ENCODE measurements at places on chromosomes 4 and X. TPM values are rescaled to one million over a fixed set of nuclear protein-coding genes. Genes with fewer than 3 reads are reported as not detected.

The ASB12 gene
- total RNA-seq = not detected

DNA sequence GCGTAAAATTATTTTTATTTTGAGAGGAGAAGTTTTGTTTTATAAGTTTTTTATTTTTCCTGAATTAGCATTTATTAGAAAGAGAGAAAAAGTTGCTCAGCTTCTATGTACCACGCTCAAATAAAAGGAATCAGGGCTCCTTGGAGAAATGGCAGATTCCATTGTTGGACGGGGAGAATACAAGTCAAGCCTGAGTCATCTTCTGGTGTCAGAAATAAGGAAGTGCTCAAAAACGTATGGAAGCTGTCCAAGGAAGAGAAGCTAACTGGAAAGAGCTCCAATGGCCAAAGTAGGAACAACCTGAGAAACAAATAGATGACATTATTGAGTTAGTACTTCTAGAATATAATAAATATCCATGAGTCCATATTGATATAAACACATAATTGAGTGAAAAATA lies 89.3 kb upstream of the NEIL3 start:
- no peak overlapping the region for H3K4me3 ChIP-seq
- H3K27me3 ChIP-seq = no peaks in the 10 kb centered on the region
- no peaks in the 10 kb centered on the region for H3K36me3 ChIP-seq
- no peak overlapping the region for H3K27ac ChIP-seq
- no peak for DNase-seq

The CXCL5 gene
- total RNA-seq = 40.1 TPM

DNA sequence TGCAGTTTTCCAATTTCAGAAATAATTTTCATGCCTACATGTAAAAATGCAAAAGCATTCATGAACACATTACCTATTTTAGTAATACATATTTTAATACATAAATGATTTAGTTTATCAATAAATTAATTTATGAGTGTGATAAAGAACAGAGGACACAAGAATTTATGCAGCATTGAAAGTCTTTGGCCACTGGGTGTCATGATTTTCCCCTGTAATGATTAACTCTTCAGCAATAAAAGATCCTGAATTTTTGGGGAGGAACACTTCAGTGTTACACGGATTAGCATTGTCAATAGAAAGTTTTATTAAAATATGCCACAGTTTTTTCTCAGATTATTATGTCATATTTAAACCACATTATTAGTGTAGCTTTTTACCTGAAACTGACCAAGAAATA lies 8.6 kb upstream of the VCX2 start:
- H3K4me3 ChIP-seq = no peak overlapping the region
- no peaks in the 10 kb centered on the region for H3K27me3 ChIP-seq
- DNase-seq = peak; percentile 20
- no peaks in the 10 kb centered on the region for H3K36me3 ChIP-seq
- H3K4me1 ChIP-seq = no peaks in the 10 kb centered on the region
- H3K27ac ChIP-seq = no peak overlapping the region

The TLR10 gene
- 1.1 TPM for total RNA-seq

DNA sequence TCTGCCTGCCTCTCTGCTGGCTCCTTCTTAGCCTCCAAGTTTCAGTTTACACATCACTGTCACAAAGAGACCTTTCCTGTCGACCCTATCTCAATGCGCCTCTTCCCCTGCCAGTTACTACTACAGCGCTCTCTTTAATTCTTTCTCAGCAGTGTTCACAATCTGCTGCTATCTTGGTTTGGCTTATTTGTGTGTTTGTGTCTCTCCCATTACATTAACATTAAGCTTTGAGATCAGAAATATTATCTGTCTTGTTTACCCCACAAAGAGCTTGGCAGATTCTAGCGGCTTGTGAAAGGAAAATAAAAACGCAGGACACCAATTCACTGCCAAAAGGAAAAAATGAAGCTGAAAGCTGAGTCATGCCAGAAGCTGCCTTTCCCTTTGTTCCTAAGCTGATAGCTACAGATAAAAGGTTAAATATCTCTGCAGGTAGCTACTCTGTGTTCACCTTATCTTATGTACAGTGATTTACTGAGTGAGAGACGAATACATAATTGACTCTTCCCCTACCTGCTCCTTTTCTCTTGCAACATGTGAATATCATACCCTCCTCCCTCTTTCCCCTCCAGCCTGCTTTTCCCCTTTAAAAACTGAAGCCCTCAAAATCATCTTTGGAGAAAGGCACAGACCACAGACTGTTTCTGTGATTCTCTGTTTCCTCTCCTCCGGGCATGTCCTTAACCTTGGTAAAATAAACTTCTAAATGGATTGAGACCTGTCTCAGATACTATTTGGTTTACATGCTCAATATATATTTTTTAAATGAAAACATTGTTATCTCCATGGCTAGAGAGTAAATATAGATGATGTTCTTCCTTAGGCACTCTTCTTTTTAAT lies 19.3 kb upstream of the SLC9A7 start:
- H3K4me1 ChIP-seq = peaks cover 15% of the 10 kb centered on the region
- no peaks in the 10 kb centered on the region for H3K27me3 ChIP-seq
- H3K36me3 ChIP-seq = no peaks in the 10 kb centered on the region
- no peak overlapping the region for H3K4me3 ChIP-seq
